ENCODE measurements at places on chromosomes 2 and 18. TPM values are rescaled to one million over a fixed set of nuclear protein-coding genes. Genes with fewer than 3 reads are reported as not detected.

DNA sequence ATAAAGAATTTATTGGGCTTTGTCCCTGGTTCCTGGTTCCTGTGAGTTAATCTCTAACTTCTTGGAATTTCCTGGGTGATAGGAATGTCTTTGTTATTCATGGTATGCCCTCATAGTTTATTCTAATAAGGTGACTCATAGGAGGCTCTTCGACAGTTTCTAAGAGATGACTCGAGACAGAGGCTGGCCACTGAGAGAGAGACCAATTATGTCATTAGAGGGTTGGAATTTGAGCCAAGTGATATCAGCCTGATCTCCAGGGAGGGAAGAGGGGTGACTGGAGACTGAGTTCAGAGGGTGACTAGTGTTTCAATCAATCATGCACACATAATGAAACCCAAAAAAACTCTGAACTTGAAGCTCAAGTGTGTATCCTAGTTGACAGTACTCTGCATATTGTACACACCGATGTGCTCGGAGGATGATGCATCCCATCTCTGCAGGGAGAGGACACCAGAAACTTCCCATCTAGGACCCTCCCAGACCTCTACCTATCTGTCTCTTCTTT lies 185.7 kb downstream of the MTCL1 start:
- no peak for DNase-seq
- no peaks in the 10 kb centered on the region for H3K27me3 ChIP-seq
- H3K27ac ChIP-seq: no peak overlapping the region
- H3K4me1 ChIP-seq: no peaks in the 10 kb centered on the region
- no peaks in the 10 kb centered on the region for H3K36me3 ChIP-seq

Gene MOGAT1
- not detected for polyA plus RNA-seq

Gene CNDP2
- 121 TPM for polyA plus RNA-seq

- no peak for DNase-seq
- H3K27ac ChIP-seq: no peak within 1 kb of the TSS
- peaks cover 7% of the 10 kb centered on the region for H3K4me1 ChIP-seq
- H3K4me3 ChIP-seq: no peak within 1 kb of the TSS
- H3K36me3 ChIP-seq: no peaks in the 10 kb centered on the region
Observed at GRCh38 chr2:204544961-204545860, at the start of gene PARD3B. TSS of gene PARD3B (plus strand) at chr2:204545475. CDS start at chr2:204546000, 525 bp downstream.

DNA sequence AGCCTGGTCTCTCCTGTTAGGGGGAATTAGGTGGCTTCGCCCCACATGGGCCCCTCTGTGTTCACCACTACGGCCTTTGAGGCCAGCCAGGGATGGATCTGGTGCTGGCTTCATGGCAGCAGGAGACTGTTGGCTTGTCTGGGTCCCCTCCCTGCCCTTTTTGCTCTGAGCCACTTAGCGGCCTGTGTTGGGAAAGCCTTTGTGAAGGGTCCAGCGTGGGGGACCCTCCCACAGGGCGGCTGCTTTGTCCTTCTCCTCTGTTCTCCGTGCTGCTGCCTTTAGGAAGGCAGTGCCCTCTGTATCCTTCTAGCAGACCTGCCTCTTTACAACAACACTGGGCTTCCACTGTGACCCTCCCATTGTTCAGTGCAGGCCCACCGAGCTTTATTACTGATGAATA lies 118.4 kb downstream of the TSN start:
- no peak overlapping the region for H3K4me3 ChIP-seq
- H3K27ac ChIP-seq: no peak overlapping the region
- H3K4me1 ChIP-seq: no peaks in the 10 kb centered on the region
- DNase-seq: no peak
- H3K36me3 ChIP-seq: no peaks in the 10 kb centered on the region

Gene TRAF3IP1
- 4.4 TPM for polyA plus RNA-seq

- H3K27me3 ChIP-seq: no peaks in the 10 kb centered on the region
- H3K27ac ChIP-seq: no peak overlapping the region
- no peaks in the 10 kb centered on the region for H3K36me3 ChIP-seq
- no peak overlapping the region for H3K4me3 ChIP-seq
- no peak for DNase-seq
Observed at GRCh38 chr2:177058747-177059146, 153.8 kb upstream of the HNRNPA3 start.

Gene CACNB4
- polyA plus RNA-seq: 0.12 TPM

DNA sequence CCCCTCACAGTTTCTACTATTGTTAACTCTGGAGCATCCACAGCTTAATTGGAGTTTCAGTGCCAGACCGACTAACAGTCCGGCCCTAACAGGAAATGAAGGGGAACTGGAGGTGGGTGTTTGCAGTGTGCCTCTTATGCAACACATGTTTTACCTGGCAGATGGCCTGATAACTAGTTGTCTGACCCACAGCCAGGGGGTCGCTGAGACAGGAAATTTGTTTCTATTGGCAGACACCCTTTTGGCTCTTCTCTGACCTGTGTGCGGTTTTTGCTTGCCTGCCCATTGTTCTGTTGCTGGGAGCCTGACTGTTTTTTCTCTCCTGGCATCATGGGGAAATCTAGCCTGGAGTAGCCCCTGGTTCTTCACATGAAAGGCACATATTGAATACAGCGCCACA lies 1329.8 kb downstream of the DSC3 start:
- DNase-seq: no peak
- no peaks in the 10 kb centered on the region for H3K27me3 ChIP-seq
- H3K4me3 ChIP-seq: no peak overlapping the region

GRCh38 chr2:95074663-95075439 lies 46.8 kb downstream of the MRPS5 start:
- DNase-seq: no peak
- H3K27ac ChIP-seq: no peak overlapping the region
- H3K27me3 ChIP-seq: no peaks in the 10 kb centered on the region
- H3K36me3 ChIP-seq: no peaks in the 10 kb centered on the region
- no peak overlapping the region for H3K4me3 ChIP-seq

Gene SCLY
- polyA plus RNA-seq: 16.4 TPM

Gene RTP5
- polyA plus RNA-seq: not detected

- no peak overlapping the region for H3K4me3 ChIP-seq
- H3K36me3 ChIP-seq: no peaks in the 10 kb centered on the region
- H3K27me3 ChIP-seq: no peaks in the 10 kb centered on the region
- H3K27ac ChIP-seq: no peak overlapping the region
- no peaks in the 10 kb centered on the region for H3K4me1 ChIP-seq
- no peak for DNase-seq
Observed at GRCh38 chr2:236991874-236992273, 93.8 kb upstream of the COPS8 start.

GRCh38 chr2:224689539-224689938 lies 26.6 kb downstream of the CCDC195 start:
- no peaks in the 10 kb centered on the region for H3K36me3 ChIP-seq
- H3K4me1 ChIP-seq: no peaks in the 10 kb centered on the region
- no peaks in the 10 kb centered on the region for H3K27me3 ChIP-seq
- H3K27ac ChIP-seq: no peak overlapping the region
- H3K4me3 ChIP-seq: no peak overlapping the region
- no peak for DNase-seq

Gene LHCGR
- not detected for polyA plus RNA-seq

Gene EML6
- 42.5 TPM for polyA plus RNA-seq

Gene MEIS1
- polyA plus RNA-seq: 0.03 TPM

- no peak for DNase-seq
- H3K27me3 ChIP-seq: no peaks in the 10 kb centered on the region
- H3K4me1 ChIP-seq: peaks cover 45% of the 10 kb centered on the region
- no peak overlapping the region for H3K4me3 ChIP-seq
Observed at GRCh38 chr2:230234845-230235244, 9.3 kb downstream of the SP140 start.

DNA sequence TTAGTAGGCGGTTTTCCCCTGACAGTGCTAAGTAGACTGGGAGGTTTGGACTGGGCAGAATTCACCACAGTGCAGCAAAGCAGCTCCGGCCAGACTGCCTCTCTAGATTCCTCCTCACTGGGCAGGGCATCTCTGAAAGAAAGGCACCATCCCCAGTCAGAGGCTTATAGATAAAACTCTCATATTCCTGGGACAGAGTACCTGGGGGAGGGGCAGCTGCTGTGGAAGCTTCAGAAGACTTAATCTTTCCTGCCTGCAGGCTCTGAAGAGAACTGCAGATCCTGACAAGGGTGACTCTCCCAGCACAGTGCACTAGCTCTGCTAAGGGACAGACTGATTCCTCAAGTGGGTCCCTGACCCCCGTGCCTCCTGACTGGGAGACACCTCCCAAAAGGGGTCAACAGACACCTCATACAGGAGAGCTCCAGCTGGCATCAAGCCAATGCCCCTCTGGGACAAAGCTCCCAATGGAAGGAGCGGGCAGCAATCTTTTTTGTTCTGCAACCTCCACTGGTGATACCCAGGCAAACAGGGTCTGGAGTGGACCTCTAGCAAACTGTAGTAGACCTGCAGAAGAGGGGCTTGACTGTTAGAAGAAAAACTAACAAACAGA lies 266.8 kb upstream of the CRIM1 start:
- H3K36me3 ChIP-seq: no peaks in the 10 kb centered on the region
- no peak overlapping the region for H3K27ac ChIP-seq
- no peak overlapping the region for H3K4me3 ChIP-seq
- DNase-seq: no peak
- H3K4me1 ChIP-seq: no peaks in the 10 kb centered on the region

DNA sequence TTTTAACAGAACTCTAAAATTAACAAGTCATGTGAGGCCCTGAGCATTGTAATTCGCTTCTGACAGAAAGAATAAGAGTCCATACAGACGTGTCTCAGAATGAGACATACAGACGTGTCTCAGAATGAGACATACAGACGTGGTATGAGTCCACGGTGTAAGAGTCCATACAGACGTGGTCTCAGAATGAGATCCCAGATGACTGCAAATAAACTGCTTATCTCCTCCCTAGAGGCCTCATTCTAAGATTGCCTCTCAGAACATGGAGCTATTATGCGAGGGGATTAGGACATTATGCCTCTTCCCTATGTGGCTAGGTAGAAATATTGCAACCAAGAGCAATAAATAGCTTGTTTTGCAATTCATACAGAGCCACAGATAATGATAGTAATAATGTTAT lies 63.9 kb downstream of the NEB start:
- no peak overlapping the region for H3K4me3 ChIP-seq
- DNase-seq: no peak
- no peaks in the 10 kb centered on the region for H3K36me3 ChIP-seq

GRCh38 chr18:22465859-22466457 lies 48.2 kb upstream of the CTAGE1 start:
- no peaks in the 10 kb centered on the region for H3K27me3 ChIP-seq
- DNase-seq: no peak
- H3K27ac ChIP-seq: no peak overlapping the region
- no peak overlapping the region for H3K4me3 ChIP-seq

GRCh38 chr2:158131483-158131912 lies 29.8 kb downstream of the UPP2 start:
- no peaks in the 10 kb centered on the region for H3K4me1 ChIP-seq
- no peaks in the 10 kb centered on the region for H3K27me3 ChIP-seq
- no peaks in the 10 kb centered on the region for H3K36me3 ChIP-seq
- no peak overlapping the region for H3K4me3 ChIP-seq
- DNase-seq: no peak
- no peak overlapping the region for H3K27ac ChIP-seq

DNA sequence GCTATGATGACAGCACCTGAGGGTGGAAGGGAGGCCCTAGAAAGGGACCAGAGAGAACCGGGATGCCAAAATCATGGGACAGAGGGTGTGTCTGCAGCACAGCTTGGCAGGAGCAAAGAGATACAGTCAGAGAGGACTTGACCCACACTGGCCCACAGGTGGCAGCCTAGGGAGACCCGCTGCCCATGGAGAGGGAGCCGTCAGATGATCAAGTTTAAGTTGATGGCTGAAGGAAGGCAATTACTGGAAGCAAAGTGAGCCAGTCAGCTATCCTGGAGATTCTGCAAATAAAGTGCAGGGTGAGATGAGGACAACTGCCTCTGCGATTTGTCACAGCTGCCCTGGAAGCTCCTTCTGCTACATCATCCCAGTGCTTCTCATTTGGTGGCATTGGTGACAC lies 74.0 kb downstream of the CMPK2 start:
- H3K36me3 ChIP-seq: no peaks in the 10 kb centered on the region
- H3K4me1 ChIP-seq: no peaks in the 10 kb centered on the region
- DNase-seq: no peak

GRCh38 chr18:11487390-11487789 lies 122.0 kb upstream of the SLC35G4 start:
- no peaks in the 10 kb centered on the region for H3K27me3 ChIP-seq
- no peak overlapping the region for H3K27ac ChIP-seq
- no peaks in the 10 kb centered on the region for H3K4me1 ChIP-seq
- DNase-seq: no peak
- no peaks in the 10 kb centered on the region for H3K36me3 ChIP-seq
- no peak overlapping the region for H3K4me3 ChIP-seq

DNA sequence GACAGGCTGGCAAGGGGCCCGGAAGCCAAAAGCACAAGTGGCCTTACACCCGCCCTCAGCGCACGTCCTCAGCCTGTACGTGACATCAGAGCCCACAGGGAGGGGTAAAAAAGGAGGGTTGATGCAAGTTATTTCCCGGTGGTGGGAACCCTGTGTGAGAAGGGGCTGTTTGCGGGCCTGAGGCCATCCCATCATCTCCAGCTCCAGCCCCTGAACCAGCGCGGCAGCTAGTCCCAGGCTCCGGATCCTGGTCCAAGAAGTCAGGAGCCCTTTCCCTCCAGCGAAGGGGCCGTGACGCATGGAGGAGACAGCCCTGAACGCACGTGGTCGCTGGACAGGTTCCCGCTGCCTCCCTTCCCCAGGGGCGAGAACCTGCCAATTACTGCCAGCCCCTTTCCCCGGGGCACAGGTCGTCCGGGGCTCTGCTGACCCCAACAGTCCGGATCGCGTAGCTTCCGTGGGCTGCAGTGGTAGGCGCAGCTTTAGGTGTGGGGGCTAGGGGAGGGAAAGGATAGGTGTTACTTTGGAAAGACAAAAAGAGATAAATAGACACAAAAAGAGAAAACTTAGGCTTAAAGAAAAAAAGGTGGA lies 1.3 kb upstream of the LRP2 start:
- H3K4me1 ChIP-seq: peaks cover 33% of the 10 kb centered on the region
- DNase-seq: peak; percentile 64
- no peak overlapping the region for H3K27ac ChIP-seq
- peak overlapping the region; percentile 34 for H3K4me3 ChIP-seq

DNA sequence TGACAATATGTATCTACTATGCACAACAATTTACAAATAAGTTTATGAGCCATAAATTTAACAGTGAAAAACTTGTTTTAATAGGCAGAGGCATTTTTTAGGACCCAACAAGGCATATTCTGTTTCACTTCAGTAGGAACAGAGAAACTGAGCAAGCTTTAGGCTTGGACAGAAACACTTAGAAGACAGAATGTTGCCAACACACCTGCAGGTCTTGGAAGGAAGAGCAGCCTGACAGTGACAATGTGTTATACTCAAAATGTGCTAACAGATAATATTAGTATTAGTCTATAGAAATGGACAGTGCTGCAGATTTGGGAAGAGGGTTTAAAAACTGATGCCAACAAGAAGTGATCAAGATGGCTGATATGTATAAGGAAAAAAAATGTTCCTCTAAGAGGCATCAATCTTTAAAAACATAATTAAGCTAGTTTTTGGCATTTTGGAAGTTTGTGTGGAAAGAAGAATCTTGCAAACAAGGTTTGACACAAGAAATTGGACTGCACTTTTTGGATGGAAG lies 297.1 kb upstream of the FSIP2 start:
- H3K4me3 ChIP-seq: no peak overlapping the region
- no peak overlapping the region for H3K27ac ChIP-seq
- no peaks in the 10 kb centered on the region for H3K27me3 ChIP-seq
- H3K36me3 ChIP-seq: no peaks in the 10 kb centered on the region

GRCh38 chr18:6797171-6797570 lies 67.7 kb downstream of the ARHGAP28 start:
- no peaks in the 10 kb centered on the region for H3K27me3 ChIP-seq
- no peak overlapping the region for H3K4me3 ChIP-seq

- no peak overlapping the region for H3K4me3 ChIP-seq
- peak overlapping the region; percentile 69 for H3K27ac ChIP-seq
- H3K36me3 ChIP-seq: peaks cover 14% of the 10 kb centered on the region
Observed at GRCh38 chr2:74001121-74001520, 16.4 kb downstream of the TET3 start.

All from B cell (primary cell).